ENCODE measurements at places on chromosomes 12 and 14.

GRCh38 chr12:104748790-104749189 lies 209.3 kb downstream of the SLC41A2 start:
- no peak for DNase-seq

DNA sequence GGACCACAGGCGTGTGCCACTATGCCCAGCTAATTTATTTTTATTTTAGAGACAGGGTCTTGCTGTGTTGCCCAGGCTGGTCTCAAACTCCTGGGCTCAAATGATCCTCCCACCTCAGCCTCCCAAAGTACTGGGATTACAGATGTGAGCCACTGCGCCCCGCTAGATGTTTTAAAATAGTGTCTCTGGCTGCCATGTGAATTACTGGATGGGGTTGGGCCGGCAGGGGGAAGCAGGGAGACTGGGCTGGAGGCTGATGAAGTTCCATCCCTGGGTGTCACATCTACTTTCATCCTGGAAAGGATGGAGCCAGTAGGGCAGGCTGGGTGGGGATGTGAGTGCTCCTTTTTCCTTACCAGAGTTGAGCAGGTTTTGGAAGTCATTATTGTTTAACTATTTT lies 46.1 kb downstream of the DNAH10 start:
- no peak for DNase-seq

DNA sequence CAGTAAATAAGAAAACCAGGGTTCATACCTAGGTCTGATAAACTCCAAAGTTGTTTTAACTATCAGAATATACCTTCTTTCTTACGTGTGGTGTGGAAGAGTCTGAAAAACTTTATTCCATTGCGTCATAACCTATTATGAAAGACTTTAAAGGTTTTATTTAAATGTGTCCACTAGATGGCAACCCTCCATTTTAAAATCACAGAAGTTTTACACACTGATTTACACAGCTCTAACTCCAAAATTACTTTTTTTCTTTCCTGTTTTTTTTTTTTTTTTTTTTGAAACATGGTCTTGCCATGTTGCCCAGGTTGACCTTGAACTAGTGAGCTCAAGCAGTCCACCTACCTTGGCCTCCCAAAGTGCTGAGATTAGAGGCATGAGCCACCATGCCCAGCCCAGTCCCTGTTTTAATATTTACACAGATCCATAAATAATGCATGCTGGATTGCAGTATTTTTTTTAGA lies 17.3 kb upstream of the TMPRSS12 start:
- peak; percentile 84 for DNase-seq

DNA sequence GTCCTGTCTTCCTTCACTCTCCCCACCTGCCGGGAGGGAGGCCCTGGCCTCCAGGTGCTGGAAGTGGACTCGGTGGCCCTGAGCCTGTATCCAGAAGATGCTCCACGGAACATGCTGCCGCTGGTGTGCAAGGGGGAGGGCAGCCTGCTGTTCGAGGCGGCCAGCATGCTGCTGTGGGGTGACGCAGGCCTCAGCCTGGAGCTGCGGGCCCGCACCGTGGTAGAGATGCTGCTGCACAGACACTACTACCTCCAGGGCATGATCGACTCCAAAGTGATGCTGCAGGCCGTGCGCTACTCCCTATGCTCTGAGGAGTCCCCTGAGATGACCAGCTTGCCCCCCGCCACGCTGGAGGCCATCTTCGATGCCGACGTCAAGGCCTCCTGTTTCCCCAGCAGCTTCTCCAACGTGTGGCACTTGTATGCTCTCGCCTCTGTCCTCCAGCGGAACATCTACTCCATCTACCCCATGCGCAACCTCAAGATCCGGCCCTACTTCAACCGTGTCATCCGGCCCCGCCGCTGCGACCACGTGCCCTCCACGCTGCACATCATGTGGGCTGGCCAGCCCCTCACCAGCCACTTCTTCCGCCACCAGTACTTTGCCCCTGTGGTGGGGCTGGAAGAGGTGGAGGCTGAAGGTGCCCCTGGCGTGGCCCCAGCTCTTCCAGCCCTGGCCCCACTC lies 8.8 kb downstream of the VRTN start:
- no peak for DNase-seq

DNA sequence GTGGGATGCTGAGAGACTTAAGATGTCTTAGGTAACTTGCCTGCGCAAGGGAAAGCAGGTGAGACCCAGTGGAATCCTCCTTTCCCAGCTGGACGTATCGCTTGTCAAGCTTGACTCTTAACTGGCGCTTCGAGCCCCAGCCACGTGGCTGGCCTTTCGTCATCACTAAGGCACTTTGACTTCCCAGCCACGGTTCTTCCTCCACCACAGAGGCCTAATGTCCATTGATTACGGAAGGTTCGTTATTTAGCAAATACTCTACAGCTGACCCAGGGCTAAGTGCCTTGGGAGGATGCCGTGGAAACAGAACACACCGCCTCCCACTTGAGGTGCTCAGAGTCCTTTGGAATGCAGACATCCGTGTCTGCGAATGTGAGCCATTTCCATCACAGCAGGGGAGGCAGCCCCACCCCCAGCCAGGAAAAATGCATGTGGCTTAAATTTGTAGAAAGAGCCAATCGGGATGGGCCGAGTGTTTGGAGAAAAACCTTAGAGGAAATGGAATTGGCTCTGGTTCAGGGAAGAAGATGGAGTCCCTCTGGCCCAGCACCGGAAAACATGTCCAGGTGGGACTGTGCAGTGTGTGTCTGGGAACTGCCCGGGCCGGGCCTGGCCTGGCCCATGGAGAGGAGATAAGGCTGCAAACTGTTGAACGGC lies 115.7 kb downstream of the PLXNC1 start:
- DNase-seq, result no peak

GRCh38 chr12:77357655-77358054 lies 292.3 kb upstream of the E2F7 start:
- no peak for DNase-seq

DNA sequence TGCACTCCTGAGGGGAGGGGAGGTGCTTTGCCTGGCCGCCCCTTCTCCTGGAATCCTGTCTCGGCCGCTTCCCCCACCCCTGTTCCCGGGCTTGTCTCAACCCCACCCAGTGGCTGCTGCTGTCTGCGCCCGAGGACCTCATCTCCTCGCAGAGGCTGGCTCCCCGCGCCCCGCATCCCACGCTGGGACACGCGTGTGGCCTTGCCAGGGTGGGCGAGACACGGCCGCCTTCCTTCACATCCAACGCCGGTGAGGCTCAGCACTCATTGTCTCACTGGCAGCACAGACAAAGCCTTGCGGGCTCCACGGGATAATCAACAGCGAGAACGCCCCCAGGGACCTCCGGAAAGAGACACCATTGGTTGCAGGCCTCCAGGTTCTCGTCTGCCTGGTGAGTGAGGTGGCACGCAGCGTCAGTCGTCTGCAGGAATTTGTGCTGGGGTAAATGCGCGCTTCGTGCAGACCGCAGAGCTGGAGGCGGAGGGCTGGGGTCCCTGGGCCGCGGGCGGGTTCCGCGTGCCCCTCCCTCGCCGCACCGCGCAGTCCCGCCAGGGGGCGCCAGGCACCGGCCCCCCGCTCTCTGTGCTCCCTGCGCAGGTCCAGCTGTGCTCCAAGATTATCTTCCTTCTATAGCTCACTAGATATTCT lies 26.8 kb downstream of the CCDC177 start:
- peak; percentile 44 for DNase-seq

GRCh38 chr12:15544589-15544988 lies 222.3 kb downstream of the PTPRO start:
- no peak for DNase-seq

GRCh38 chr14:67942080-67942710 lies 122.6 kb downstream of the RAD51B start:
- DNase-seq, result no peak

- DNase-seq, result peak; percentile 18
These were observed at the start of gene CLMN for GRCh38 chr14:95319312-95320077. TSS of gene CLMN (minus strand) at chr14:95319908. CDS start at chr14:95319792, 116 bp downstream.

DNA sequence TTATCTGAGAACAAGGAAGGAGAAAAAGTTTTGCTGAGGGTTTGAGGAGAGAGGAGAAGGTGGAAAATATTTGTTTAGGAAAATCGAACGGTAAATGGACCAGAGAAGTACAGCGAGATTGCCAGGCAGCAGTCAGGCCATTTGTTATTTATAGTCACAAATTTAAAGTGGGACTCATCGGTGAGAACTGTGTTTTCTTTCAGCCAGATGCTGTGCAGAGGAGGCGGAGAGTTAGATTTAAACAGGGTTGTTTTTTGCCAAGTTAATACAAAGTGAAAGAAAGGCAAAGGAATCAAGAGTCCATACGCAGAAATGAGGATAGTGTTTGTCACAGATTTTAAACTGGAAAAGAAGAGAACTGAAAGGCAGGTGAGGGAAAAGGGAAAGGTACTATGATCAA lies 200.6 kb upstream of the CNOT2 start:
- DNase-seq, result no peak
